AG10803 (cell line): ENCODE measurements at places on chromosomes 2 and 18.

DNA sequence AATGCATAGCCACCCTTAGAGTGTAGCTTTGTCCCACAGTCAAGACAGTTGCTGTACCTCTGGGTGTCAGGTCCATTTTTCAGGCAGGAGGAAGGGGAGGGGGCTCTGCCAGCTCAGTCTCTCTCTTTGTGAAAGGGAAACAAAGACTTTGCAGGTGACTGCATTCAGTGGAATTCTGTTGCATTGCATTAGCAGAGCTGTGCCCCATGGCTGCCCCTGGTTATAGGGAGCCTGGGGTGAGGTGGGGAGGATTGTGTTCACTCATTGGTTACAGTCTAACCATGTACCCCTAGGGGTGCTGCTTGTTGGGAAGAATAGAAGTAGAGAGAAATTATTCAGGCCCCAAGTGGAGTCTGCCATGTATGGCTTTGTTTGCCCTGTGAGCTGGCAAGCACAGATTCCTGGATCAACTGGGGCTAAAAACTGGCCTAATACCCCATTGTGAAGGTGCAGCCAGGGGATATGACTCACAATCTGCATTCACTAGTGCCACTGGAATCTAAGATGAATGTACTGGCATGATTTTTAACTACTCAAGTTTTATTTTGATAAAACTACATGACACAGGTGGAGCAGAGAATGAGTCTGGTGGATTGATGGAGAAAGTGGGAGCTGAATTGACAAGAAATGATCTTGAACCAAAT, 118.4 kb downstream of the SH3BP4 start:
- DNase-seq, result no peak

GRCh38 chr2:219500135-219500534, 1.4 kb downstream of the GMPPA start:
- no peak for DNase-seq

DNA sequence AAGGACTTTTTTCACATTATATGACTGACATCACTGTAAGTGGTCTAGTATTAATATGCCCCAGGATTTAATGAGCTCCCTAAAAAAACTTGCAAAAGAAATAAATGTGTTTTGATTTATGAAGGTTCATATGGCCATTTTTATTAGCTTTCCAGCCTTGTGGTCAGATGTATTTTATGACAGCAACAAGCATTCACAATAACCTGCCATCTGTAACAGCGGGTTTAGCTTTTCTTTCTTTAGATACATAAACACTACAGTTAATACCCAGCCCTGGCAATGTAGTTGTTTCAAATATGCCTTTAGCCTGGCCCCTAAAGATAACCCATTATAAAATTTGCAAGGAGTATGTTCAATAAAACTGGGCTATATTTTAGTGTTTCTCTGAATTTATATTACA, 1063.8 kb downstream of the SOCS6 start:
- DNase-seq, result no peak

GRCh38 chr2:30714811-30715709, 92.2 kb downstream of the CAPN13 start:
- peak; percentile 15 for DNase-seq

DNA sequence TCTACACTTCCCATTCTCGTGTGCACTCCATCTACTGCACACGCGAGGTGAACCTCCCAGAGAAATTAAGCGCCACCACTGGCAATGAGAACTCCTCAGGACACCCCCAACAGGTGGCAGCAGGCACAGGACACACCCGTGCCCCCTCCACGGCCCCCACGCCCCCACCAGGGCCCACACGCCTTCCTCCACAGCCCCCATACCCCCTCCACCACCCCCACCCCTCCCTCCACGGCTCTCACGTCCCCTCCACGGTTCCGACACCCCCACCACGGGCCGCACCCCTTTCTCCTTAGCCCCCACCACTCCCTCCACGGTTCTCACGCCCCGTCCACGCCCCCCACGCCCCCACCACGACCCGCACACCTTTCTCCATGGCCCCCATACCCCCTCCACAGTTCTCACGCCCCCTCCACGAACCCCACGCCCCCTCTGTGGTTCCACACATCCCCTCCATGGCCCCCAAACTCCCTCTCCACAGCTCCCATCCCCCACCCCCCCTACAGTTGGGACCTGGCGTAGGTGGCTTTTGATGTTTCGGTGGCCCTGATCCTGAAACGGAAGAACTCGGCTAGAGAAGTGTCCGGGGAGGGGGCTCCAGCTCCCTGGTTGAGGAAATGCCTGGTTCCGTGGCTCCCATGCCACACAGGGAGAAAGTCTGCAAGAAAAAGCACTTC, 110.8 kb downstream of the ZNF516 start:
- DNase-seq, result no peak

DNA sequence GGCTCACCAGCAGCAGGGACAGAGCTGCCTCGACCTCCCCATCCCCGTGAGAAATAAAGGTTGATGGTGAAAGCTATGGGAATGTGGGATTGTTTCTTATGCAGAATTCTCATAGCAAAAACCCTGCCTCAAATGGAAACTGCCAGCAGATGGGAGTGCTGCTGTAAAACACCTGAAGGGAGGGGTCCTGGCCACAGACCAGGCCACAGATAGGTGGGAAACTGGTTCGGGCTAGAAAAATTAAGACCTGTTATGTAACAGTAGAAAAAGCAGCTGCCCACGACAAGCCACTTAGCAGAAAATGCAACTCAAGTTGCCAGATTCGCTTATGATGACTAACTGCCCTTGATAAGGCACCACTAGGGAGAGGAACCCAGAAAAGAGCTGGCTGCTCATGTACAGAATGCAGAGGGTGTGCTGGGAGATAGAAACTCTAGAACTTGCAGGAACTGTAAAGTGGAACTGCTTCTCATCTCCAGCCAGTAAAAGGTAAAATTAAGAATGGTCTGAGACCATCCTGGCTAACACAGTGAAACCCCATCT, 114.5 kb upstream of the SALL3 start:
- no peak for DNase-seq

- DNase-seq, result no peak
These were observed 166.9 kb downstream of the PDE11A start for GRCh38 chr2:177905640-177906039.

DNA sequence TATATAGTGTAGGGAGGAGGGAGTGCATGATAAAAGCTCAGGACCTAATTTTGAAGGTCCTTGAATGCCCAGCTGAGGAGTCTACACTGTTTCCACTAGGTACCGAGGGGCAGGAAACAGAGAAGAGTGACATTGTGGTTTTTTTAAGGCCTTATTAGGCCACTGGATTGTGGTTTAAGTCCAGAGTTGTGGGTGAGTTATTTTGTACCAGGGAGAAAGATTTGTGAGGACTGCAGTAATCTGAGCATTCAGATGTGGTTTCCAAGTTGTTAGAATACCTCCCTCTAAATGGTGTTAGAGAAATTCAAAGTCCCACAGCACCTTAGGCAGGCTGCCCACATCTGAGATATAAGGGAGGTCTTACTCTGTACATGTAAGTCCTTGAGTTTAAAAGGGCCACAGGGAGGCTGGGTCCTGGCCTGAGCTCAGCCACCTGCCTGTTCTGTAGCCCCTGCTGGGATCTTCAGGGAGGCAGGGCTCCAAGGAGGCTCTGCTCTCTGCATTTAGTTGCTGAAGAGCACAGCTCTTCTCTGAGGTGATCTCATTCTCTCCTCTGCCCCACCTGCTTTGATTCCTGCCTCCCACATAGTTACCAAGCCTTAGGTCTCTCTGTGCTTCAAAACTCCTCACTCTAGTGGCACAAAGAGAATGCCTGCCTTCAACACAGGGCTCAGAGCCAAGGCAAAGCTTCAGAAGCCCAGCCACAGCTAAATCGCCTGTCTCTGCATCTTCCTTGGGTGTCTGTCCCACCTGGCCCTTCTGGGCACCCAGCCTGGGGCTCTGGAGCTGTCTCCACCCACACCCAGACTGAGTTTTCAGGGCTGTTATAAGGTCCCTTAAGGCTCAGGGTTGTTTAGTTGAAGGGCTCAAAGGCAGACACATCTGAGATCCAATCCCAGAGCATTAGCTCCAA, 88.1 kb downstream of the VSNL1 start:
- peak; percentile 4 for DNase-seq

- DNase-seq, result no peak
These were observed 3.8 kb upstream of the GPR55 start for GRCh38 chr2:230928701-230929380.

GRCh38 chr2:23916727-23917405, 10.1 kb downstream of the ATAD2B start:
- no peak for DNase-seq

- DNase-seq, result no peak
These were observed 16.3 kb upstream of the TET3 start for GRCh38 chr2:73968357-73968937.

GRCh38 chr2:100625717-100626116, 62.9 kb downstream of the PDCL3 start:
- DNase-seq, result no peak

GRCh38 chr18:75346671-75347070, 80.8 kb downstream of the SMIM21 start:
- DNase-seq, result no peak

- DNase-seq, result peak; percentile 91
These were observed 317.2 kb upstream of the CDH2 start for GRCh38 chr18:28494151-28494550.

DNA sequence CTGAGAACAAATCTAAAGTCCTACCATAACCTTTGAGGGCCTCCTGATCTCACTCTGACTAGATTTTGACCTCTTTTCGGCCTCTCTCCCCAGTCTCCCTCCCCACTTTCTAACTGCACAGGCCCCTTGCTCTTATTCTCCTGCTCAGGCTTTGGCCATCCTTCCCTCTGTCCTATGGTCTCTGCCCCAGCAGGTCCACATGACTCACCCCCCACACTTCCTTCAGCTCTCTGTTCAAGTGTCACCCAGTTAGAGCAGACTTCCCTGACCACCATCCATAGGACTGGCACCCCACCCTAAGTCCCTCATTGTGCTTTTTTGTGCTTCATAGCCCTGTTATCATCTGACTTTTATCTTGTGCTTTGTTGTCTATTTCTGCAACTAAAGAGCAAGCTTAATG, 41.2 kb upstream of the NT5C1B start:
- DNase-seq, result no peak

DNA sequence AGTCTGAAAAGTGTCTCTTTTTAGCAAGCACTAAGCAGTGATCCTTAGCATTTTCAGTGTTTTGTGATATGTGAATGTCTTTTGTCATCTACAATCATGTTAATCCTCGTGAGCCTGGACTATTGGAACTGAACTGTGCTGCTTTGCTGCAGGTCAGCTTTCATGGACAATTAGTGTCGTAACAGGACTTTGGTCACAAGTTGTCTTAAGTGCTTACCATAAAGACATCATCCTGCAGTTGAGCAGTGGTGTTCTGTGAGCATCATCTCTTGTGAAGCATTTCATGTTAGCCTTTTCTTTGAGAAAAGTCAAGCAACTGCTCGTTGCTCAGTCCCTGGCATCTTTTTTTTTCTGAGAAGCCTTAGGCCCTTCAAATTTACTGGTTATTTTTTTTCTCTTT, 135.9 kb downstream of the ZNF407 start:
- no peak for DNase-seq

GRCh38 chr2:239462671-239463506, 62.1 kb upstream of the HDAC4 start:
- no peak for DNase-seq

- DNase-seq, result peak; percentile 3
These were observed 22.5 kb upstream of the CDKL4 start for GRCh38 chr2:39266139-39266805.

- DNase-seq, result peak; percentile 34
These were observed 77.8 kb downstream of the CTIF start for GRCh38 chr18:48616484-48617255.

- peak; percentile 90 for DNase-seq
These were observed 132.0 kb upstream of the CCDC195 start for GRCh38 chr2:224847961-224848850.

GRCh38 chr2:173652311-173652710, 297.6 kb downstream of the CDCA7 start:
- peak; percentile 92 for DNase-seq

GRCh38 chr2:41068740-41069139, 616.9 kb upstream of the SLC8A1 start:
- DNase-seq, result no peak

GRCh38 chr2:149027590-149028250, 10.8 kb upstream of the LYPD6B start:
- DNase-seq, result no peak

- DNase-seq, result no peak
These were observed 126.8 kb upstream of the UNC80 start for GRCh38 chr2:209644842-209645241.

- peak; percentile 51 for DNase-seq
These were observed 65.9 kb upstream of the SLC16A14 start for GRCh38 chr2:230134496-230135129.

DNA sequence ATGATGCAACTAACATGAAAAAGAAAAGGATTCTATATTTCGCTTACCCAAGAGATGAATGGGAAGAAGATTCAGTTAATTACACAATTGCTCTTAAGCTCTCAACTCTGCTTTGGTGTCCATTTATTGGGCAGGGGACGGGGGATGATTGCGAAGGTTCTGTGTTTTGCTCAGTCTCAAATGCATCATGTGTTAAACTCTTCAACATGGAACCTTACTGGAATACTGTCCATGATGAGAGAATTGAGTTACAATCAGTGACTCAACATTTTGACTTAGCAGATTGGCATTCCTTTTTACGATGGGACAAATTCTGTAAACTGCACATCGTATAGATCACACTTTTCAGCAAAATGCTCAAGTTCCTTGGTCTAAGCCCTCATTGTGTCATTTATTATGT, 135.6 kb downstream of the RBMS1 start:
- peak; percentile 59 for DNase-seq

GRCh38 chr2:186064507-186064906, 325.9 kb downstream of the FSIP2 start:
- DNase-seq, result no peak
